ENCODE measurements at places on chromosomes 4 and X.

- DNase-seq: no peak
Observed at GRCh38 chrX:23885803-23886202, 21.9 kb downstream of the APOO start.

DNA sequence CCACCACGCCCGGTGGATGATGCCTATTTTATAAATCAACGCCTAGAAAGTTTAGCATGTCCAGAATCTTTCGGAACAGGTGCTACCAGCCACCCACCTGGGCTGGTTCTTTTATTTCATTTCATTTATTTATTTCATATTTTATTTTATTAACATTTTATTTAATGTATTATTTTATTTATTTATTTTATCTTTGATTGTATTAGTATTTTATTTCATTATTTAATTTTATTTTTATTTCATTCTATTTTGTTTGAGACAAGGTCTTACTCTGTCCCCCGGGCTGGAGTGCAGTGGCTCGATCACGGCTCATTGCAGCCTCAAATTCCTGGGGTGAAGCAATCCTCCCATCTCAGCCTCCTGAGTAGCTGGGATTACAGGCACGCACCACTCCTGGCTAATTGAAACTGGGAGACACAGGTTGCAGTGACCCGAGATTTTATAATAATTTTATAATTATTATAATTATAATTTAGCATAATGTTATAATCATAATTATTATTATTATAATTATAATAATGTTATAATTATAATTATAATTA is 187.2 kb downstream of the SHOX start:
- DNase-seq: peak; percentile 66

DNA sequence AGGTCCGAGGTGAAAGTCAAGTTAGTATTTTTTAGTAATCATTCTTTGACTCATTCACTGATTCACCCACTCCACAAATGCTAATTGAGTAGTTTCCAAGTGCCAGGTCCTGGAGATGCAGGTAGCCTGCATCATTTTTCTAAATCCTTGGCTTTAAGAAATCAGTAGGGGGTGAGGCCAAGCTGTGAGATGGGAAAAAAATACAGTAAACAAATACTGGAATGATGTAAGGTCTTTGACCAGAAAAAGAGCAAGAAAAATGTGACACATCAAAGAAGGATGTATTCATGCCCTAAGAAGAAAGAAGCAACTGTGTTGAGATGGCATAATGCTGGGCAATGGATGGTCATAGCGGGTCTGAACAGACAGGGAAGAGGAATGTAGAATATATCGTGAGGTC is 1386.6 kb downstream of the PCDH7 start:
- no peak for DNase-seq

DNA sequence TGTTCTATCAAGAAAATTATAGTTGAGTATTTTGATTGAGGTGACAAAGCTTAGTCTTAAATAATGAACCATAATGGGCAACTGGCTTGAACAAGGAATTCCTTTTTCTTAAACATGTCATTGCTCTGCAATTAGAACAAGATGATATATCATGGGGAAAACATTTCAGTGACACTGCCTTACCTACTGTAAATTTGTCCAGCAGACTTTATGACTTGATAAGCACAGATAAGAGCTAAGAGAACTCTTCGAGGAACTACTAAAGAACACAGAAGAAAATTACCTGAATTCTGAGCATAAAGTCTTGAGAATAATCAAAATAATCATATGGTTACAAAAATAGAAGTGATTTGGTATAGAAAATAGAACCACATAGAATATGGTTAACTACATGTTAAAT is 257.8 kb downstream of the PDHA2 start:
- no peak for DNase-seq

- DNase-seq: no peak
Observed at GRCh38 chr4:15322006-15322405, 105.8 kb upstream of the C1QTNF7 start.

- DNase-seq: no peak
Observed at GRCh38 chr4:184420881-184421416, 53.4 kb downstream of the IRF2 start.

- DNase-seq: no peak
Observed at GRCh38 chr4:13174001-13174400, 310.1 kb downstream of the RAB28 start.

DNA sequence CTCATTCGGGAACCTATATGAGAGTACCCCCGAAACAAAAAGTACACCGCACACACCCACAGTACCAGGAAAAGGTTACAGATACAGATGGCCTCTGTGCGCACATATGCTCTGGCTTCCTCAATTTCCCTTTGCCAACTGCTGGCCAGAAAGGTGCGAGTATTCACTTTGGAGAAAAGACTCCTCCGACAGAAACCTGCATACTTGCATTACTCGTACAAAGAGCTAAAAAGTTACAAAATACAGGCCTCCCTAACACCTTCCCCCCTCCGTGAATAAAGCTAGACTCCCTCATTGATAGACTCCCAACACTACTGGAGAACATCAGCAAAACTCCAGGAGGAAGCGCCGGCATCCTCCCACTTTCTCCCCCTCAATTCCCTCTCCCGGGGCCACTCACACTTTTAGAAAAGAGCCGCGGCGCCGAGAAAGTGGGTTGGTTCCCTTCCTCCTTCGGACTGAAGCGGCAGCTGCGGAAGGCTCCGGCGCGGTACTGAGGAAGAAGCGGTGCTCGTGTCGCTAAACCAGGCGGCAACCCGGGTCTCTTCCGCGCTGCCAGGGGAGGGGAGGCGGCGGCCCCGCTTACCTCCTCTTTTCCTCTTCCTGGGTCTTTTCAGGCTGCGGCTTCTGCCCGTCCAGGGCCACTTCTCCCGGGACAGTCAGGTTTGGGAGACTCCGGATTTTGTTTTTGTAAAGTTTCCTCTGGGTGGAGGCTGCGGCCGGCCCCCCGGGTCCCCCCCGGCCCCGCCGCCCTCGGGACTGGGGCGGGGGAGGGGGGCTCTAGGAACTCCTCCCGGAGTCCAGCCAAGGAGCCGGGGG is 1.1 kb downstream of the FBXW7 start:
- DNase-seq: peak; percentile 71

DNA sequence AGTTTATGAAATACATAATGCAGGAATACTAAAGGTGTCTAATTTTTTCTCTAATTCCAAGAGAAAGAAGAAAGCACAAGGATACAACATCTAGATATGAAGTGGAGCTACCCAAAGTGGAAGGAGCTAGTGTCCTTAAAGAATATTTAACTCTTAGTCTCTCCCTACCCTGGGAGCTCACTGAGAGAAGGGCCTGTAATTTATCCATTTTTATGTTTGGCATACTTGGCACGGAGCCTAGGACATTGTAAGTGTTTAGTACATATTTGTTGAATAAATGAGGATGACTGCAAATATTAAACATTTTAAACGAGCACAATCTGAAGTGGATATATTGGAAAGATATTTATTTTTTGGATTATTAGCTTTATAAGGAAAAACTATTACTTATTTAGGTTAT is 674.8 kb downstream of the IQCM start:
- DNase-seq: no peak

DNA sequence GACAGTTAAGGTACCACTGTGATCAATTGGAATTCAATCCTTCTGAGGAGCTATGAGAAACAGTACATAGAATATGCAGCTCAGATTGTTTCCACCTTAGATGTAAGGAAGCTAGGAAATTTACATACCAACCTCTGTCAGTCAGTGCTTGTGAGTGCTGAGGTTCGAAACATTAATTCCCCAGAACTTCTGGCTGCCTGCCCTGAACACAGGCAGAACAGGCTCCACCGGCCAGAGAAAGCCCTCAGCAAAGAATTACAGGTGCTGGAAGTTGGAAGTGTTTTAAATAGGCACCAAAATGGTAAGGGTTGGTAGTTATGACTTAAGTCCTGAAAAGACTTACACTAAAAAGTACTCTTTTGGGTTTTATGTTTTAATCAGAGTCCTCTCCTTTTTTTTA is 651.8 kb downstream of the C4orf33 start:
- DNase-seq: no peak

DNA sequence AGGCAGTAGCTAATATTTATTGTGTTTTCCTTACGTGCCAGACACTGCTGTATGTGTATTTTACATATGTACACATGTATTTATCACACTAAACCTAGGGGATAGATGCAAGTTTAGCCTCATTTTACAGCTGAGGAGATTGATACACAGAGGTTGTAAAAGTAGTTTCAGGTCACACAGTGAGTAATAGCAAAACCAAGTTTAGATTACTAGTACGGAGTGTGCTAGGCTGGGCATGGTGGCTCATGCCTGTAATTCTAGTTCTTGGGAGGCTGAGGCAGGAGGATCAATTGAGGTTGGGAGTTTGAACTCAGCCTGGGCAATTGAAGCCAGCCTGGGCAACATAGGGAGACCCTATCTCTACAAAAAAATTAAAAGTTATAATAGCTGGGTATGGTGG is 701.1 kb upstream of the ATOH1 start:
- no peak for DNase-seq

DNA sequence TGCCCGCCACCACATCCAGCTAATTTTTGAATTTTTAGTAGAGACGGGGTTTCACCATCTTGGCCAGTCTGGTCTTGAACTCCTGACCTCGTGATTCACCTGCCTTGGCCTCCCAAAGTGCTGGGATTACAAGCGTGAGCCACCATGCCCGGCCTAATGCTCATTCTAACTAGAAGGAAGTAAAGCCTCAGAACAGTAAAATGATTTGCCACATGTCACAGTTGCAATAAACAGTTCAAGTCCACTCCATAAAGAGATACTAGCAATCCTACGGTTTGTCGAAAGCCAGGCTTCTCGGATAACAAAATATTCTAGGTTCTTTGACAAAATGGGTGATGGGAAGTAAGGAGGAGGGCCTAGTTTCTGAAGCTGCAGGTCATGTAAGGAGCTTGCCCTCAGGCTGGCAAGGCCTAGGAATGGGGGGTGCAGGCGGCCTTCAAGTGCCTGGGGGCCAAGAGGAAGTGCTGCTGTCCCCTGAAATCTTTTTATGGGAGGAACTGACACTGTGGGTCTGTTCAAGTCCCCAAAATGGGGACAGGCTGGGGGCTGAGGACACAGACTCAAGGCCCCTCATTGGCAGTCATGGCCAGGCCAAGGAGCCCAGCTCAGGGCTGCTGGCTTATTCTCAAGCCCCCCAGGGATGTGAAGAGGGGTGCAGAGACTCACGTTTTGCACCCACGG is 31.8 kb upstream of the ACSL1 start:
- DNase-seq: no peak

DNA sequence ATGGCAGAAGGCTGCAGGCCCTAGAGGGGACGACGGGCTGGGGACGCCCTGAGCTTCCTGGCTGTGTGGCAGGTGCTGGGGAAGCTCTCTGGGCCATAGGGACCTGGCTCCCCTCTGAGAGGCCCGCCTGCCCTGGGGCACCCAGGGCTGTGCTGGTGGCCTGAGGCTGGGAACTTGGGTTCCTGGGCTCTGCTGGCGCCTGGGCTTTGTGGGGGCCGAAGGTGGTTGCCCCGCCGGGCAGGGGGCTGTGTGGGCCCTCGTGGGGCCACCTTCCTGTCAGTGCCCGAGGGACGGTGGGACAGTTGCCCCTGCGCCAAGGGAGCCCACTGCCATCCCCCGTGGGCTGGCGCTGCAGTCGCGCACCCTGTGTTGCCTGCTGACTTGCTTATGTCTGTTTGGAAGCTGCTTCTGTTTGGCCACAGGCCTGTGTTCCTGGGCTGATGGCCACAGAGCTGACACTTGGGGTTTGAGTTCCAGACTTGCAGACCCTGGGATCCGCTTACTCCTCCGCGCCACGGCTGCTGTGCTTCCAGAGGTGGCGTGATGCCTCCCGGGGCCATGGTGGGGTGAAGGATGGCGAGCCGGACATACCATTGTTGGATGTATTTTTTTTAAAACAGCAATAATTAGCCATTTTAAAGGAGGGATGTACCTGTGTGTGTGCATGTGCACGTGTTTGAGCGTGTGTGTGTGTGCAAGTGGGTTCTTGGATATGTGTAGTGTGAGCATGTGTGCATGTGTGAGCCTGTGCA is 8.5 kb downstream of the NAT8L start:
- no peak for DNase-seq

GRCh38 chrX:130778773-130779172 is 124.2 kb downstream of the ENOX2 start:
- no peak for DNase-seq

- DNase-seq: no peak
Observed at GRCh38 chrX:107227780-107228485, 21.5 kb downstream of the DNAAF6 start.

- DNase-seq: no peak
Observed at GRCh38 chr4:108342325-108342970, 173.7 kb upstream of the LEF1 start.

DNA sequence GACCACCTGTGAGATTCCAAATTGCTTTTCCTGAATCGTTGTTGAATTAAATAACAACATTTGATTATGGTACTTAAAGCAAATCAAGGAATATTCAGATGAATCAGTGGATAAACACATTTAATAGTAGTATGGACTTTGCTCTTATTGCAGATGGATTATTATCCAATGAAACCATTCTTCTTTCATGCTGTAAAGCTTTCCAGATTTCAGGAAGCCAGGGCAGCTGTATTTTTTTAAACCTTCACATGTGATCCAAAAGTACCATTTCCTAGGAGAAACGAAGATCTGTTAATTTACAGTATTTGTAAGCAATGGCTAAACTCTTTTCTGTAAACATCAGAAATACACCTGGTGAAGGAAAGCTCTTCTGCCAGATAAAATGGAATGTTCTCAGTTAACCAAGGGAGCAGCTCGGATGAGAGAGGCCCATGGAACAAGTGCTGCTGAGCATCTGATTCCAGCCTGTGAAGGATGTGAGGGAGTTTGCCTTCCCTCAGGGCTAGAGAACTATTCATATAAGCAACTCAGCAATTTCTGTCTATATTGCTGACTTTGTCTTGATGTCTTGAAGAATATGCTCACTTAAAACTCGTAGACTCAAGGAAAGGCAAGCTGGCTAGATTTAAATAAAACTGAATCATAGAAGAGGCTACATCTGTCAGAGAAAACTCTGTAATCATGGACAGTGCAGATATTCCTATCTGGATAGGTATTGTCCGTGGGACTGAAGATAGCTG is 94.4 kb upstream of the LIMCH1 start:
- no peak for DNase-seq

DNA sequence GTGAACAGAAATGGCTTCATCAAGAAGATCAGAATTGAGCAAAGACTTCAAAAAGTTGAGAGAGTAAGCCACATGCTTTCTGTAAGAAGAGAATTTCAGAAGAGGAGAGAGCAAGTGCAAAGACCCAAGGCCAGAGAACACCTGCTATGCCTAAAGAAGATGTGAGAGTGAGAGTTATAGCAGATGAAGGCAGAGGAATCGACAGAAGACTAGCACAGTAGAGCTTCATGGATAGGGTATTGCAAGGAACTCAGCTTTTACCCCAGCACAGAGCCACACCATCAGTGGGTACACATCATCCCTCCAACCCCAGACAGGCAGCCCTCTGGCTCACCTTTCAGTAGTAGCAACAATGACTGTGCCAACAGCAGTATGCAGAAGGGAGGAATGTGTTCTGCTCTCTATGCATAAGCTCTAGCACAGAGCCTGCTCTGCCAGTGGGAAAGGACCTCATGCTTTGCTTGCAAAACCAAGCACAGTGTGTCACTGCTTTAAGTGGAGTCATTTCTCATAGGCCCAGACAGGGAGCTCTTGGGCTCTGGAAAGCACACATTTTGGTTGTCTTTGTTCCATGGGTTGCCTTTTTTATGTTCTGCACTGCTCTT is 318.6 kb downstream of the NAF1 start:
- DNase-seq: no peak

Measured in eye (tissue), 1 donor.